Sigmoid colon (tissue), 7 donors: ENCODE measurements at places on chromosomes 3 and 15. TPM values are rescaled to one million over a fixed set of nuclear protein-coding genes. Genes with fewer than 3 reads are reported as not detected.

The PRR23B gene
- total RNA-seq, result not detected

- H3K4me3 ChIP-seq, result no peak overlapping the region
- no peaks in the 10 kb centered on the region for H3K36me3 ChIP-seq
- H3K4me1 ChIP-seq, result no peaks in the 10 kb centered on the region
Observed at GRCh38 chr3:103002425-103003176, 567.8 kb downstream of the ZPLD1 start.

The CHMP2B gene
- 41.1 TPM for total RNA-seq

DNA sequence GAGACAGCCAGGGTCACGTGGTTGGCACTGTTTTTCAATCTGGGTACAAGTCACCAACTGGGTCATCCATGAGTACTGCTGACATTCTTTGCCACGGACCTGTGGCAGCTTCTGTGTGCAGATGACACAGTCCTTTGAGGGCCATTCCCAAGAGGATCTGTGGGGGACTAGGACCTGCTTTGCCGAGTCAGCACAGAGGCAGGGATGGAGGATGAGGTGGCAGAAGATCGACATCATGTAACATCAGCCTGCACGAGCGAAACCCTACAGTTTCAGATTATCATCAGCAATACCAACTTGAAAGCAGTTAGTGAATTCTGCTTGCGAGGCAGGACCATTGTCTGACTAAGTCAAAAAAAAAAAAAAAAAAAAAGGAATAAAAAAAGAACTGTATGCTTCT is 227.7 kb downstream of the FOXP1 start:
- no peaks in the 10 kb centered on the region for H3K36me3 ChIP-seq
- DNase-seq, result no peak
- H3K27ac ChIP-seq, result no peak overlapping the region

- no peak overlapping the region for H3K4me3 ChIP-seq
- no peak for DNase-seq
- no peaks in the 10 kb centered on the region for H3K4me1 ChIP-seq
- no peaks in the 10 kb centered on the region for H3K27me3 ChIP-seq
- no peaks in the 10 kb centered on the region for H3K36me3 ChIP-seq
Observed at GRCh38 chr3:43638594-43639447, 17.0 kb upstream of the ANO10 start.

DNA sequence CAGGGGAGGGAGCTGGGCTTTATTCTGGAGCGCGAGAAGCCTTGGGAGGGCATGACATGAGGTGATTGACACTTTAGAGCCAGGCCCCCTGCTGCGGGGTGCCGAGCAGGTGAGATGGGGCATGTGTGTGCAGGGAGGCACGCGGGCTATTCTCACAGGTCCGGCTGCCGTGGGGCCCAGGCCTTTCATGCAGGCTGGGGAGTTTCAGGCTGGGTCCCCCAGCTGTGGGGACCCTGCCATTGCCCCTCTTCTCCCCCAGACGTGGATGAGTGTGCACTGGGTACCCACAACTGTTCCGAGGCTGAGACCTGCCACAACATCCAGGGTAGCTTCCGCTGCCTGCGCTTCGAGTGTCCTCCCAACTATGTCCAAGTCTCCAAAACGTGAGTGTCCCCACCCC is 87.3 kb downstream of the FBLN2 start:
- no peak overlapping the region for H3K27ac ChIP-seq
- H3K4me1 ChIP-seq, result no peaks in the 10 kb centered on the region
- no peaks in the 10 kb centered on the region for H3K27me3 ChIP-seq
- H3K4me3 ChIP-seq, result no peak overlapping the region
- no peak for DNase-seq
- no peaks in the 10 kb centered on the region for H3K36me3 ChIP-seq

GRCh38 chr15:52558196-52558595 is 10.6 kb downstream of the ARPP19 start:
- H3K4me1 ChIP-seq, result no peaks in the 10 kb centered on the region
- no peak overlapping the region for H3K27ac ChIP-seq
- no peaks in the 10 kb centered on the region for H3K27me3 ChIP-seq
- no peak for DNase-seq
- peaks cover 4% of the 10 kb centered on the region for H3K36me3 ChIP-seq
- H3K4me3 ChIP-seq, result no peak overlapping the region

The RNF7 gene
- 126 TPM for total RNA-seq

DNA sequence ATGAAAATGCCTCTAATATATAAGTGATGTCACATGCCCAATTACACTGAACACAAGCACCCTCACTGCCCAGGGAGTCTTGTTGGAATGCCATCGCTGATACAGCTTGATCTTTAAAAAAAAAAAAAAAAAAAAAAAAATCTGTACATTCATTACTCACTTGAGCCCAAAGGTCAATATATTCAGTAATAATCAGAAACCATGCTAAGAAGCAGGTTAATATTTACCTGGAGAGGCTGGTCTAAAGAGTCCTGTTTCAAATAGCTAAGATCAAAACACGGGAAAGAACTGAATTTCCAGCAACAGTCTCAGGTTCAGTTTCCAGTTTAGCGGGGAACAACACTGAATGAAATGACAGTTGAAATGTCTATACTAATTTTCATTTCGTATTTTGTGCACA is 109.9 kb downstream of the UACA start:
- H3K4me1 ChIP-seq, result no peaks in the 10 kb centered on the region
- peaks cover 3% of the 10 kb centered on the region for H3K36me3 ChIP-seq
- H3K27me3 ChIP-seq, result no peaks in the 10 kb centered on the region
- no peak for DNase-seq

DNA sequence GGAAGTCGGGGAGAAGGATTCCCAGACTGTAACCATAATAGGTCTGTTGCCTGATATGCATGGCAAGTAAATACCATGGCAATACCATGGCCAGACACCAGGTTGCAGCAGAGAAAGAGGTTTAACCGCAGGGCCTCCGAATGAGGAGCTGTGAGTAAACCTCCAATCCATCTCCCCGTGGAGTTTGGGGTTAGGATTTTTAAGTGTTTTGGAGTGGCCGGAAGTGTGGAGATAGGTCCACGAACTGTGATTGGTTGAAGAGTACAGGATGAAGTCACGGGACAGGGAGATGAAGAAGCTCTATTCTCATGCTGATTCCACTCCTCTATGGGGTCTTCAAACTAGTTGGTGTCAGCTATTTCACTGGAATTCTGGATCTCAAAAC is 127.9 kb downstream of the ST8SIA2 start:
- DNase-seq, result peak; percentile 89
- peak overlapping the region; percentile 43 for H3K27ac ChIP-seq
- no peaks in the 10 kb centered on the region for H3K27me3 ChIP-seq
- H3K4me3 ChIP-seq, result no peak overlapping the region
- no peaks in the 10 kb centered on the region for H3K4me1 ChIP-seq
- no peaks in the 10 kb centered on the region for H3K36me3 ChIP-seq

The HYAL3 gene
- total RNA-seq, result 8.3 TPM

The SLC22A13 gene
- not detected for total RNA-seq
